ENCODE measurements at places on chromosomes 12 and 14.

- no peak for DNase-seq
Observed at GRCh38 chr14:96088911-96089310, 49.7 kb downstream of the C14orf132 start.

DNA sequence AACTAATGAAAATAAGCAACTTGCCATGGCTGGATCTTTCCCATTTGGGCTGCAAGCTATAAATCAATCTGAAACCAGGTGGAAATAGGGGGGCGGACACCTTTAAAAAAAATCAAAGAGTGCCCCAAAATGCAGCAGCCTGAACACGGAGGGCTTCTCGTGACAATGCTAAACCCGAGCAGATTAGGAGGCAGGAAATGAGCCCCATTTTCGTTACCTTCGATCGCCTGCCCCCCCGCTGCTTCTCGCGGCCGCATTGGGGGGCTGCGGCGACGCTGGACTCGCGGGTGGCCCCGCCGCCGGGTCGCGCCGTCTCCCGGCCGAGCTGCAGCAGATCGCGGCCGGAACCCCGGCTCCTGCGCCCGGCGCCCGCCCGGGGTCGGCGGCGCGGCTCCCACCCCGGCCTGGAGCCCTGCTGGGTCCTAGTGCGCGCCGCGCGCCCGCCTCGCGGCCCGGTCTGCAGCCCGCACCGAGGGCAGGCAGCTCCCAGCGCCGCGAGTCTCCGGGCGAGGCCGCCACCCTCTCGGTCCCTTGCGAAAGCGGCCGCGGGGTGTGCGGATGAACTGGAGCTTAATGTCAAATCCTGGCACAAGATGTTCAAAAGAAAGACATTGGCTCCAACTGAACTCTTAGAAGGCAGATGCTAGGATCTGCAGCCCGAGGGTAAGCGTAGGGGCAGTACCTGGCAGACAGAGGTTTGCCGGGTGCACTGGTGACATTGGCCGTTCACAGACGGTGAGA lies 201.9 kb upstream of the FOXN3 start:
- peak; percentile 73 for DNase-seq

- DNase-seq, result no peak
Observed at GRCh38 chr14:101982621-101983020, 18.2 kb downstream of the DYNC1H1 start.

DNA sequence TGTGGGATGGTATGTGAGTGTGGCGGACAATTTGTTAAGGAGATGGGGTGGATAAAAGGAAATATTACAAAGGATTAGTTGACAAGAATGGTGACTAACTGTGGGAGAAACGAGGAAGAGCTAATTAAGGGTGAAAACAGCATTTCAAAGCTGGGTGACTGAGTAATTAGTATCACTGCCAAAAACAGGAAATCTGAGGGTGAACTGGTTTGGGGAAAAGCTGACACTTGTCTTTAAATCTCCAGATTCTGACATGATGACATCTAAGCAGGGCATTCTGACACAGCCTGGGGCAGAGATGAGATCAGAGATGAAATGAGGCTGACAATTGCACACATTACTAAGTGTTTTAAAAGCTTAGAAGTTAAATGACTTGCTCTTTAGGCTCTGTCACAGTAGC lies 42.4 kb upstream of the CCDC175 start:
- no peak for DNase-seq

DNA sequence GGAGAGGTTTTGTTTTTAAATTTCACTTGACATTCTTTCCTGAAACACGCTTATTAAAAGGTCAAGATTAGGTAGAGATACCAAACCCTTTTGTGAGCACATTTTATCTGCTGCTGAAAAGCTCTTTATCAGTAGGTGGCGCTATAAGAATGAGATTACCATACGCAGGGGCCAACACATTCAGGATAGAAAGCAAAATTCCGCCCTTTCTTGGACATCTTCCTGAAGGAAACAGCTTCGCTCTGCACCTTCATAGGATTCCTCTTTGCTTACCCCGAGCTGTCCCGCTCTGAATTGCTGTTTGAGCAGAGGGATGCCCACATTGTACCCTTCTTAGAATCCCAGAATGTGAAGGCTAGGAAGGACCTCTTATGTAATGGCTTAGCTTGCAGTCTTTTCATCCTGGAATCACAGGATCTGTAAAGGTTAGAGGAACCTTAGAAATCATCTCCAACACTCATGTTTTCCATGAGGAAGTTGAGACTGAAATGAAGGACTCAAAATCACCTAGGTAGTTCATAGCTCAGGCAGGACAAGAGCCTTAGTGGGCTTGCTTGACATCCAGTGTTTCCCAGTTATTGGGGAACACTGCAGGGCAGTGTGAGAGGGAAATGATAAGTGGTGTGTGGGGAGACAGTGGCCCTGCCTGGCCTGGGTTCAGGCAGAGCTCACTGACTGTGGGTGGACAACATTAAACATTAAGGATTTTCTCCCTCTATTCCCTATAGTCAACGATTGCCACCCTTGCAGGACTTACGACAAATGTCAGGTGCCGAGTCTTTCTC lies 38.7 kb upstream of the CRY1 start:
- peak; percentile 8 for DNase-seq

GRCh38 chr12:4088451-4088850 lies 185.1 kb upstream of the CCND2 start:
- no peak for DNase-seq

DNA sequence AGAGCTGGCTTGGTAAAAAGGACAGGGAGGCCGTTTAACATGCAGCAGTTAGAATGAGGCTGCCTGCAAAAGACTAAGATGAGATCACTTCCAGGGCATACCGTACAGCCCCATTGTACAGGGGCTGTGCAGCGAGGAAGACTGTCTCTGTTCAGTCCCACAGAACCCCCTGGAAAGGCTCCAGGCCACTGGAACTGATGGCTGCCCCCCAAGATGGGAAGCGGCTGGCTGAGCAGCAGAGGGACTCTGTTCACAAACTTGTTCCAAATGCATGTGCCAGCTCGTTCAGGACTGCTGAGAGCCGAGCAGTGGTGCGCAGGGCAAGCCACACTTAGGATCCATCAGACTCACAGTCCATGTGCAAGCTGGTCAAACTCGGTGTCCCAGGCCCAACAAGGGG lies 82.9 kb downstream of the CHGA start:
- DNase-seq, result no peak

DNA sequence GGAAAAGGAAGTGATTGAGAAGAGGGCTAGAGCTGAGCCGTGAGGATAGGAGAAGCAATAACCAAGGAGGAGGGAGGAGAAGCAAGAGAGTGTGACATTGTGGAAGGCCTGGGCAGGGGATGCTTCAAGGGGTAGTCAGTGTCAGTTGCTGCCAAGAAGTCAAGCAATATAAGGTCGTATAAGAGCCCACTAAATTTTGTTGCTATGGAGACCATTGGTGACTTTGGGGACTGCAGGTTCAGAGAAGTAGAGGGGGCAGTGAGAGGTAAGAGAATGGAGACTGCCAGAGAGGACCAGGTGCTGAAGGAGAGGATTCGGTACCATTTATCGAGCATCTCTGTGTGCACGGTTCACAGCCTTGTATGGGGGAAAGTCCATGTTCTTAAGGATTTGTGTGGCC lies 3.1 kb upstream of the ATXN3 start:
- DNase-seq, result no peak

- no peak for DNase-seq
Observed at GRCh38 chr14:101276309-101277091, 284.8 kb upstream of the DIO3 start.

- no peak for DNase-seq
Observed at GRCh38 chr14:99120526-99121318, 151.3 kb downstream of the BCL11B start.

DNA sequence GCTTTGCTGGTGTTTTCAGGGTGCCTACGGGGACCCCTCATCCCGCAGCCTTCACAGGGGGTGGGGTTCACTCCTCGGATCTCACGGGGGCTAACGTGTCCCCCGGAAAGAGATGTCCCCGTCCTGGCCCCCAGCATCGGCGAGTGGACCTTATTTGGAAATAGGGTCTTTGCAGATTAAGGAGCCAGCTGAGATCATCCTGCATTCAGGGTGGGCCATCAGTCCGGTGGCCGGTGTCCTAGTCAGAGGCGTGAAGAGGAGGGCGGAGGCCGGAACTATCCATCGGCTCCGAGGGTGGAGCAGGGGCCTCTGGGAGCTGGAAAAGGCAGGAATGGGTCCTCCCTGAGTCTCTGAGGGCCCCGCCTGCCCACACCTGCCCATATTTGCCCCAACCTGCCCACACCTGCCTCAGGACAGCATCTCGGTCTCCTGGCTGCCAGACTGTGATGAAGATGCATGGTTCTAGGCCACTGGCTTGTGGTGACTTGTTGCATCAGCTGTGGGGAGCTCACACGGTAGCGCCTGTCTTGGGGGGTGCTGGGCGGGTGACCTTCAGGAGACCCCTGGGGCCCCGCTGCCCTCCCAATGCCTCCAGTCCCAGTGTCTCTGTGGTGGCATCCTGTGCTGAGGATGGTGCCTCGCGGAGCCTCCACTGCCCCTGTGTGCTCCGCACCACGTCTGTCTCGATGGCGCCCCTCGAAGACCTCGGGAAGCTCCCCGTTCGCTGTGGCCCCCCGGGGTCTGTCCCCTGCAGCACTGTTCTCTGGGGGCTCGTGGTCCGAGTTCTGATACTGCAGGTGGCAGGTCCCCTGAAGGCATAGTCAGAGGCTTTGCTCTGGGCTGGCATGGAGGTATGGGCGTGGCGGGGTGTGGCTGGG lies 14.7 kb downstream of the NOC4L start:
- no peak for DNase-seq

Data from stimulated activated CD4-positive, alpha-beta T cell treated with anti-CD3 and anti-CD28 coated beads, Interleukin-15, amount 100 ng/mL, for 24 hours (primary cell).